Effector memory CD4-positive, alpha-beta T cell (primary cell): ENCODE measurements at places on chromosomes 7 and 10.

GRCh38 chr7:141702047-141702567, at the start of gene DENND11:
Gene DENND11 (minus strand): TSS chr7:141702166. CDS start chr7:141702153, 13 bp downstream.
- DNase-seq: peak; percentile 40

- no peak for DNase-seq
Measured at GRCh38 chr7:38681882-38682281, 50.7 kb upstream of the AMPH start.

DNA sequence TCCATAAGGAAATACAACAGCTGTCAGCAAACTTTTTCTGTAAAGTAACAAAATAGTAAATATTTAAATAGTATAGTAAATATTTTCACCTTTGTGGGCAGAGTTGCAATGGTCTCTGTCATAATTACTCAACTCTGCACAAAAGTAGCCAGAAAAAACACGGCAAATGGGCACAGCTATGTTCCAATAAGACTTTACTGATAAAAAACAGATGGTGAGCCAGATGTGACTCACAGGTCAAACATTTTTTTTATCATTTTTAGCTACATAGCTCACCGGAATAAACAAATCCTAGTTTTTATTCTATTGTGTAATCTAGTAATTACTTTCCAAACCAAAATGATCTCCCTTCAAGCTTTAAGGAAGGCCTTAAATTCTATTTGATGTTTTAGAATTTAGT, 55.3 kb downstream of the NCAPG2 start:
- DNase-seq: no peak

GRCh38 chr7:11702938-11703337, 129.1 kb downstream of the THSD7A start:
- no peak for DNase-seq

GRCh38 chr7:38186593-38187314, 8.7 kb downstream of the STARD3NL start:
- no peak for DNase-seq

DNA sequence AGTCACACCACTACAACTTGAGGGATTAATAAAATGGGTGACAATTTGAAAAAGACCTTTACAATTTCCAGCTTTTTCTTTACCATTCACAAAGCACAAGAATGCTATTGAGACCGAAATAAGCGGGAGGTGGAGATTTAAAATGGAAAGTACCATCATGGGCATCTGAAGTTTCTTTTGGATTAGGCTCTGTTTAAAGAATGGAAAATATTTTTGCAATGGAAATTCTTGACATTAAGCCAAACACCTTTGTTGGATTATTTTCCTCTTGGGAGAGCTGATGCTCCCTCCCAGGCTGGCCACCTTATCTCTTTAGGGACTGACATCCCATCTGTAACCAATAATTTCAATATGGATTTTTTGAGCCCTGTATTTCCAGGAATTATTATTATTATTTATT, 62.5 kb downstream of the BPGM start:
- DNase-seq: no peak

- DNase-seq: no peak
Measured at GRCh38 chr7:158706273-158706704, 1.7 kb upstream of the NCAPG2 start.
